ENCODE measurements at places on chromosomes 7 and 10. TPM values are rescaled to one million over a fixed set of nuclear protein-coding genes. Genes with fewer than 3 reads are reported as not detected.

The CCDC136 gene
- 3.1 TPM for total RNA-seq

The AGBL3 gene
- 3.9 TPM for total RNA-seq

The PTPN20 gene
- 2.6 TPM for total RNA-seq

The TRIL gene
- total RNA-seq, result 6.5 TPM

The EN2 gene
- not detected for total RNA-seq

The PAPOLB gene
- 0.38 TPM for total RNA-seq

The PDIA4 gene
- 117 TPM for total RNA-seq

The TAS2R41 gene
- not detected for total RNA-seq

The TDRD1 gene
- 0.14 TPM for total RNA-seq

The FRAT1 gene
- total RNA-seq, result 10.4 TPM

GRCh38 chr10:6214612-6215011 is 11.9 kb downstream of the PFKFB3 start:
- no peak overlapping the region for H3K27ac ChIP-seq
- DNase-seq, result no peak
- H3K4me3 ChIP-seq, result no peak overlapping the region
- H3K4me1 ChIP-seq, result peaks cover 7% of the 10 kb centered on the region

GRCh38 chr7:90387470-90388240 is 15.6 kb upstream of the CLDN12 start:
- no peak overlapping the region for H3K4me3 ChIP-seq
- peaks cover 38% of the 10 kb centered on the region for H3K36me3 ChIP-seq
- no peaks in the 10 kb centered on the region for H3K4me1 ChIP-seq
- H3K27me3 ChIP-seq, result no peaks in the 10 kb centered on the region
- no peak for DNase-seq

DNA sequence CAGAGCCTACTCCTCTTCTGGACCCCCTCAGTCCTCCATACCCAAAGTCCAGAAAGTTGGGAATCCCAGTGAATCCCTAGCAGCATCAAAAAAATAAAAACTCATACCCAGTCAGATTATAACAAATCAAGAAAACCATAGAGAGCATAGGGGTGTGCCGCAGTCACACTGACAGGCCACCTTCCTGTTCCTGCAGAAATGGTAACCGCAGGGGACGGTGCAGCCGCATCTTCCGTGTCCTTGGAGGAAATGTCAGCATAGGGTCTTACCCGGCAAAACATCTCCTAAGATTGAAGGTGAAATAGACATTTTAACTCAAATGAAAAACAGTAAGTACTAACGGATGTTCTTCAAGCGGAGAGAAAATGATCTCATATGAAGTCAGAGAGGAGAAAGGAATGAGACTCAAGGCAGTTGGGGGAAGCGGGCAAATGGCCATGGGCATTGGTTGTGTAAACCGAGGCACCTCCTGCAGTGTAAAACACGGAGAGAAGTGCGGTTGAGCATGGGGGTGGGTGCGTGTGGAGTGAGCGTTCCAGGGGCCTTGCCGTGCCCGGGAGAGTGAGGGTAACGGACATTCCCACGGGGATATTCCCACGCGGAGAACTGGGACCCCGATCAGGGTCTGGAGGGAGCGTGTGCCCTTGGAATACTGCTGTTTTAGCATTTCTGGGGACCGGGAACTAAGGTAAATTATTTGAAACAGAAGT is 110.8 kb downstream of the NKX6-2 start:
- peak; percentile 21 for DNase-seq
- H3K27me3 ChIP-seq, result no peaks in the 10 kb centered on the region
- H3K36me3 ChIP-seq, result no peaks in the 10 kb centered on the region
- no peak overlapping the region for H3K27ac ChIP-seq
- H3K4me3 ChIP-seq, result no peak overlapping the region
- no peaks in the 10 kb centered on the region for H3K4me1 ChIP-seq

DNA sequence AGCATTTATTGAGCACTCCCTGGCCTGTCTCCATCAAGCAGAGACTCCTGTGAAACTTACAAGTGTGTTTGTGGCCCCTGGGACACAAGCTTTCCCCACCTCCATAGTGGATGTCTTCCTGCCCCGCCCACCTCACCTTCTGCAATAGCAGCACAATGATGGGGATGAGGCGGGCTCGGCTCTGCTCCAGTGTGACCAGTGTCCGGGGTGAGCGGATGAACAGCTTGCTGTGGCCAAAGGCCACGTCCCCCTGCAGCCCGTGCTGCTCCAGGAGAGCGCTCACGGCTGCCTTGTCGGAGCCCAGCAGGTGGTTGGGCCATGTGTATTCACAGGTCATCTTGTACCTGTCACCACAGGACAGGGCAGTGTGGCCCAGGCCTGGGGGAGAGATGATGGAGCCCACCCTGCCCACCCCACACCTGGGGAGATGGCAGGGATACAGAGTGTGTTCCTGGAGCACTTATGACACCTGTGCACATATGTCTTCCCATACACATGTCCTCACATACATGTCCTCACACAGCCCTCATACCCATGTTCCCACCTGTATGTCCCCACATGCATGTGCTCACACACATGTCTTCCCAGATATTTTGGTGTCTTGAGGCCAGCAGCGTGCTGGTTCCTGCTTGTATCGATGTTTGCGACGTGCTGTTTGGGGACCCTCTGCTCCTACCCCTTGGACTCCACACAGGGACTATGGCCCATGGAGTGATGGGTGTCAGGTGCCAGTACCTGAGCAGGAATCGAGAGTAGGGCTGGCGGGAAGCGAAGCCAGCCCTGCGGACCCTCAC is 12.7 kb downstream of the MYO1G start:
- no peaks in the 10 kb centered on the region for H3K27me3 ChIP-seq
- H3K27ac ChIP-seq, result no peak overlapping the region
- DNase-seq, result peak; percentile 59

- no peak overlapping the region for H3K4me3 ChIP-seq
- no peaks in the 10 kb centered on the region for H3K36me3 ChIP-seq
- no peak for DNase-seq
- no peak overlapping the region for H3K27ac ChIP-seq
Measured at GRCh38 chr7:4143511-4144171, 538.5 kb upstream of the FOXK1 start.

- H3K36me3 ChIP-seq, result peaks cover 33% of the 10 kb centered on the region
- DNase-seq, result no peak
- H3K4me3 ChIP-seq, result peak overlapping the region; percentile 37
- peaks cover 58% of the 10 kb centered on the region for H3K4me1 ChIP-seq
- peak overlapping the region; percentile 90 for H3K27ac ChIP-seq
Measured at GRCh38 chr7:99379043-99379577, 4.6 kb downstream of the ARPC1B start.

GRCh38 chr7:150738092-150738491 is 874 bp downstream of the GIMAP5 start:
- H3K27me3 ChIP-seq, result no peaks in the 10 kb centered on the region
- peaks cover 13% of the 10 kb centered on the region for H3K4me1 ChIP-seq
- DNase-seq, result no peak
- H3K36me3 ChIP-seq, result peaks cover 26% of the 10 kb centered on the region

- no peaks in the 10 kb centered on the region for H3K36me3 ChIP-seq
- H3K4me3 ChIP-seq, result no peak overlapping the region
- peaks cover 8% of the 10 kb centered on the region for H3K4me1 ChIP-seq
- DNase-seq, result no peak
- no peak overlapping the region for H3K27ac ChIP-seq
Measured at GRCh38 chr10:34292194-34292565, 522.9 kb downstream of the PARD3 start.

DNA sequence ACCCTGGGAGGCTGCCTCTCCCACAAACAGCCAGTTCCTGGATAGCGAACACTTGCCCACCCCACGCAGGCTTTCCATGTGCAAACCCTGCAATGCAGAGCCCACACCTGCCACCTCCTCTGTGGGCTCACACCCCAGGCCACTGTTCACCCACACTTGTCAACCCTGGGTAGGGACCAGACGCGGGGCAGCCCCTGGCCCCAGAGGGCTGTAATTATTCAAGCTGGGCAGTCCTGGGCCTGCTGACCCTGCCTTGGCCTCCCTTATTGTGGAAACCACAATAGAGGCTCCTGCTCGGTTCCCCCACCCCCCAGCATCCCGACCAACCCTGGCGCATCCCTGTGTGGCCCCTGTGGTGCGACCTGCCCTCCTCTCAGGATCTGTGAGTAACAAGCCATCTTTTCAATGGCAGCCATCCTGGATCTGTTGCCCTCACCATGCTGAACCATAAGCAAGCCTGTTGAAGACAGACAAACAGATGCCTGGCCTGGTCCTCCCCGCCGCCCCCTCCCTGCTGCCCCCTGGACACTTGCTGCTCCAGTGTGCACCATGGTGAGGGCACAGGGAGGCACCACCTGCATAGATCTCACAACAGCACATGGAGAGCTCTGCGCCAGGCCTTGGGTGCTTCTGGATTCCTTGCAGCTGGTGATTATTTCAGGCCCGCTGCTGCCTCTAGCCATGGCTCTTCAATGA is 15.8 kb upstream of the UBE3C start:
- no peak overlapping the region for H3K4me3 ChIP-seq
- no peak overlapping the region for H3K27ac ChIP-seq
- H3K4me1 ChIP-seq, result no peaks in the 10 kb centered on the region
- no peak for DNase-seq
- no peaks in the 10 kb centered on the region for H3K36me3 ChIP-seq

- H3K36me3 ChIP-seq, result no peaks in the 10 kb centered on the region
- DNase-seq, result no peak
Measured at GRCh38 chr7:27712217-27712616, 27.7 kb upstream of the TAX1BP1 start.

GRCh38 chr10:110667620-110668343 is 23.6 kb downstream of the RBM20 start:
- DNase-seq, result no peak
- H3K4me1 ChIP-seq, result no peaks in the 10 kb centered on the region
- no peak overlapping the region for H3K4me3 ChIP-seq

DNA sequence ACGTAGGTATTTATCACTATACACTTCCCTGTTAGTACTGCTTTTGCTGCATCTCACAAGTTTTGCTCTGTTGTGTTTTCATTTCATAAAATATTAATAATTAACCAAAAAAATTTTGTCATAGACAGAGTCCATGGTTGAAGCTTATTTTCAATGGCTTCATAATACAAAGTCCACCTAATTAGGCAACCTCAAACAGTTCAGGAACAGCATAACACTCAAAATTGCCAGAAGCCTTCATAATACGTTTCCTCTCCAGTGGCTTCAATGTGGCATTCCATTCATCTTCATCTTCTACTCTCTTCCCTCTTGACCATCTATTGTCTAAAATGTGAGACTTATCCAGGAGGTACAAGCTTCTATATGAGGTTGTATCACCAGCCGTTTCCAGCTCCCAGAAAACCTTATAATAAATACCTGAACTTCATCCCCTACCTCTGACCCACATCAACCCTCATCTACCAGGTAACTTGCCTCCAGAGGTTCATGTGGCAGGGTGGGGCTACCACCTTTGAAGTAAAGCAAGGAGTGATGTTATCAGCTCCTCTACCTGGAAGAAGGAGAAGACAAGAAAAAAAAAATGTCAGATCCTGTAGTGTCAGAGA is 337.3 kb downstream of the MALRD1 start:
- no peak overlapping the region for H3K27ac ChIP-seq
- DNase-seq, result no peak
- H3K27me3 ChIP-seq, result no peaks in the 10 kb centered on the region
- H3K4me3 ChIP-seq, result no peak overlapping the region
- no peaks in the 10 kb centered on the region for H3K4me1 ChIP-seq
- no peaks in the 10 kb centered on the region for H3K36me3 ChIP-seq

DNA sequence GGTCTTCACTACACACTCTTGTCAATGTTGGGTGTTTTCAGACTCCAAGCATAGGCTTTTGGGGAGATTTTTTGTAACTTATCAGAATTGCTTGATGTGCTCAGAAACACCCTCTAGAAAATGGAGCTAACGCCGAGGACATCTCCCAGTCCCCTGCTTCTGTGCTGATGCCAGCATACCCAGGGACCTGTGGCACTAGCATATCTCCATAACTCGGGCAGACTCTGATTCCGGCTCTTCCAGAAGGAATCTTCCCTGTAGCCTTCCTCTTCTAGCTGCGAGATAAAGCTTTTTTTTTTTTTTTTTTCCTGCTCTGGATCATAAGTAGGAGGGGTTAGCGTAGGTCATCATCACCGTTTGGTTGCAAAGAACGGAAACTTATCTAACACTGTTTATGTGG is 434.4 kb downstream of the GALNT17 start:
- DNase-seq, result no peak
- H3K36me3 ChIP-seq, result no peaks in the 10 kb centered on the region
- no peaks in the 10 kb centered on the region for H3K4me1 ChIP-seq
- H3K27me3 ChIP-seq, result no peaks in the 10 kb centered on the region
- H3K4me3 ChIP-seq, result no peak overlapping the region

GRCh38 chr10:130301021-130301892 is 165.1 kb downstream of the GLRX3 start:
- peak; percentile 88 for DNase-seq
- H3K27me3 ChIP-seq, result no peaks in the 10 kb centered on the region
- no peaks in the 10 kb centered on the region for H3K36me3 ChIP-seq
- peak overlapping the region; percentile 89 for H3K27ac ChIP-seq
- H3K4me1 ChIP-seq, result peaks cover 10% of the 10 kb centered on the region

DNA sequence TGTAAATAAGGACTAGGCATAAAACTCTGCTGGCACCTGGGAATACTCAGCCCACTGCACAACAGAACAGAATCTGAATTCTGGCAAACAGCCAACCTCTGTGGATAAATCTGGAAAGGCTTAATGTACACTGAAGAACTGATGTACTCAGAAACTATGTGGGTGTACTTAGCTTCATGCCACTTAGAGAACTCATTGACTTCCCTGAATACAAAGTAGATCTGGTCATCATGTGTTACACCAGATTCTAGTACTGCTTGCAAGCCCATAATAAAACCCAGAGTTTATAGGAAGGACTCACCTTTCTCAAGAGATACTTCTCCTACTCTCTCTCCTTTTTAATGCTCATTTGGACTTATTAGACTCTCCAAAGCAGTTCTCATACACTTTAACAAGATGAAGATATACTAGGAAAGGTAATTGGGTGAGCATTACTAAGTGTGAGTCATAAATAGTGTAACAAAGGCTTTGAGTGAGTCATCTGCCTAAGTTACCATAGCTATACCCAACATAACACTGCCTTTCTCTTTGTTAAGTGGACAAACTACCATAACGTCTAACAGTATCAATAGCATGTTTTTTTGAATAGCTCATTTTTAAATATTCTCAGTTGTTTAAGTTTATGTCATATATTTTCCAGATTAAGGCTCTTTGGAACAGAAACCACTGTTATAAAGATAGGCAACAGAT is 309.1 kb downstream of the MDFIC start:
- no peak overlapping the region for H3K27ac ChIP-seq
- no peaks in the 10 kb centered on the region for H3K36me3 ChIP-seq
- H3K4me1 ChIP-seq, result no peaks in the 10 kb centered on the region
- no peak overlapping the region for H3K4me3 ChIP-seq
- DNase-seq, result no peak

DNA sequence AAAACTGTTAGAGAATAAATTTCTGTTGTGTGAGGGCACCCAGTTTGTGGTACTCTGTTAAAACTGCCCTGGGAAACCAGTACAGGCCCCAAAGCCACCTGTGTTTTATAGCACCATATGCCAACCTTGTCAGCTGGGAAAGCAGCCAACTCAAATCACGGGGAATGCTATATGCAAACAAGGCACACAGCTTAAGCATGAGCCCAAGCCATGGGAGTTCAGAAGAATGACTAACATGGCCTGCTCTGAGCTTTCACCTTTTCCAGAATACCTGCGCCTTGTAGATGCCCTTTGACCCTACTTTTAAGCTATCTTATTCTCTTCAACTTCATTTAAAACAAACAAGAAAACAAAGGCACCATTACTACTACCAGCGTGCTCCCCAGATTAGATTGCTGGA is 5.5 kb upstream of the SLC25A13 start:
- DNase-seq, result no peak
- H3K4me3 ChIP-seq, result no peak overlapping the region
- peaks cover 2% of the 10 kb centered on the region for H3K4me1 ChIP-seq
- no peaks in the 10 kb centered on the region for H3K27me3 ChIP-seq
- H3K36me3 ChIP-seq, result no peaks in the 10 kb centered on the region

Measured in upper lobe of right lung (tissue), 1 donor.